ENCODE measurements at places on chromosomes 12 and 14.

DNA sequence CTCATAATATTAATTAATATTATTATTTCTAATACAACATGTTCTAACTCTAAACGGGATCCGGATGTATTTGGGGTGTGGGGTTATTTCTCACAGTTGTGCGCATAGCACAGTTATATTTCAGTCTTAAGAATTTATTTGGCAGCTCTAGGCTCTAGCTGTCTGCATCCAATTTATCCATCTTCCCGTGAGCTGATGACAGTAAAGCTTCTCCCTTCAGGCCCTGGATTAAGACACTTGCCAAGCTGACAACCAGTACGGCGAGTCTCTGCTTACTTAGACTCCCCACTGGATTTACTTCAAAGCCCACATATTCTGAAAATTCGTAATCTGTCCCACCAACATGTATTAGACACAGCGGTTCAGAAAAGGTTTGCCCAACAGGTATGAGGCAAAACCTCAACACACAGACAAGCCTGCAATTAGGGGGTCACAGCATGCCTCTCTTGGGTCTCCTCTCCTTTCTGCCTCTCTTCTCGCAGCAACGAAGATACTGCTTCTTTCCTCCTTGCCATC is 232.9 kb upstream of the TMTC1 start:
- DNase-seq, result no peak

- DNase-seq, result no peak
Observed at GRCh38 chr14:25049093-25049567, 817 bp downstream of the STXBP6 start.

- DNase-seq, result no peak
Observed at GRCh38 chr14:102652194-102652593, 59.7 kb downstream of the RCOR1 start.

DNA sequence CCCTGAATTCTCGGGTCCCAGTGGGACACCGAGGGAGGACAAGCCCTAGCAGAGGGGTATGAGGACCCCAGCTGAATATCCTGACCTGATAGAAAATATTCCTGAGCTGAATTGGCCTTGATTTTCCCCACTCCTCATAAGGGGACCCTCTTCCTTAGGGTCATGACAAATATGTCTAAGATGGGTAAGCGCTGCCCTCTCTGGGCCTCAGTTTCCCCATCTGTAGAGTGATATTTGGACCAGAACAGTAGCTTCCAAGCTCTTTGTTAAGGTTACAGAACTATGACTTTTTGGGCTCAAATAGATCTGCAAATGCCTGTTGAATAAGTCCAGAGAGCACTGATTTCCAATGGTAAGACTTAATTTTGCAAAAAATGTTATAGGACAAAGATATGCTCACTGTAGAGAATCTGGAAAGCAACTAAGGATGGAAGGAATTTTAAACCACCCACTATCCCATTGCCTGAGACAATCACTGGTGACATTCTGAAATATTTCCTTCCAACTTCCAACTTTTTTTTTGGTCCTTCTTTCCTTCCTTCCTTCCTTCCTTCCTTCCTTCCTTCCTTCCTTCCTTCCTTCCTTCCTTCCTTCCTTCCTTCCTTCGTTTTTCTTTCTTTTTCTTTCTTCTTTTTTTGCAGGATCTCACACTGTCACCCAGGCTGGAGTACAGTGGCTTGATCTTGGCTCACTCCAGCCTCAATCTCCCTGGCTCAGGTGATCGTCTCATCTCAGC is 32.0 kb downstream of the MYL2 start:
- no peak for DNase-seq

DNA sequence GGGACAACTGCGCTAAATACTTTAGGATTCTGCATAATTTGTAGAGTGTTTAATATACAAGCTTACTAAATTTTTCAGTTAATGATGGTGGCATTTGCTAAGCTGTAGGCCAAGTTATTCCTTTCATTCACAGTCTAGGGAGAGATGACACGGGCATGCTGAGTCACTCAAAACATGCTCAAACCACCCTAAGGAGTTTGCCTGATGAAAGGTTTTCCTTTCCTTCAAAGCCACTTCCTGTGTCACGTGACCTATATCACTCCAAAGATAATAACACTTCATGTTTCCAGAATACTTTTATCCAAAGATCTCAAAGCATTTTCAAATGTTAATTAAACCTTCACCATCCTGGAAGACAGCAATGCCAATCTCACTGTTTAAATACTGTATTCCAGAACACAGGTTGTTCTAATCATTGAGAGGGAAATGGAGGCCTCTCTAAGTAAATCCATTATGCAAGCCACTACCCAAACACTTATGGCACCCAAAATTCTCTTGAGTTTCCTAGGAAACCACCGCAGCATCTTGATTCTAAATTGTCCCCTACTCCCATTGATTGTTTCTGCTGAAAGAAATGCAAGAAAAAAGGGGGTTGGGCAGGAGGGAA is 207.0 kb upstream of the CDKN3 start:
- no peak for DNase-seq

DNA sequence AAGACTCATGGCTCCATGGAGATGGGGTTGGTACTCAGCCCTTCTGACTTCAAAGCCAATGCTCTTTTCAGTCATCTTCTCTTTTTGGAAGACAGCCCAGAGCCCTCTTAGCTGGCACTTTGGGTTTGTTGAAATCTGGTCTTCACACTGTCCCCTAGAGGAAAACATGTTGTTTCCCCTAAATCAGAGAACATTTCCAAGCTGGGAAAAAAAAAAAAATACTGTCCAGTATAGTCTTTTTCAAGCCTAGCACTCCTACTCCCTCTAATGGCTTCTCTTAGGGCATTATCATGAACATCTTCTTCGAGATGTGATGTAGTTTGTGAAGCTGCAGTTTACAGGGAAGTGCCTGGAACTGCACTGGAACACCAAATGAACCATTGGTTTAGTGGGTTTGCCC is 3.0 kb upstream of the ZC3H14 start:
- no peak for DNase-seq

DNA sequence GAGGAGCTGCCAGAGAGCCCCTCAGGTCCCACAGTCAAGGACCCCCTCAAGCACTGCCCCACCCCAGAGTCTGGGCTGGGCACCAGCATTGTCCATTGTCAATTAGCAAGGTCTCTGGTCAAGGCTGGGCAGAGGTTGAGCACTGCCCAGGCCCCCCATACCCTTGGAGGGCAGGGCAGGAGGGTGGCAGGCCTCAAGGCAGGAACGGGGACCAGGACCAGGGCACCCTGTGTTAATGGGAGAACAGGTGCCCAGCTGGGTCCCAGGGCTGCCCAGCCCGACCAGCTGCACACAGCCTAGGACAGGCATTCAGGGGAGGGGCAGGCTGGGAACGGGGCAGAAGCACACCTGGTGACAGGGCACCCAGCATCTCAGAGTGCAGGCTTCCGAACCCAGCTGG is 18.4 kb downstream of the SIVA1 start:
- no peak for DNase-seq

DNA sequence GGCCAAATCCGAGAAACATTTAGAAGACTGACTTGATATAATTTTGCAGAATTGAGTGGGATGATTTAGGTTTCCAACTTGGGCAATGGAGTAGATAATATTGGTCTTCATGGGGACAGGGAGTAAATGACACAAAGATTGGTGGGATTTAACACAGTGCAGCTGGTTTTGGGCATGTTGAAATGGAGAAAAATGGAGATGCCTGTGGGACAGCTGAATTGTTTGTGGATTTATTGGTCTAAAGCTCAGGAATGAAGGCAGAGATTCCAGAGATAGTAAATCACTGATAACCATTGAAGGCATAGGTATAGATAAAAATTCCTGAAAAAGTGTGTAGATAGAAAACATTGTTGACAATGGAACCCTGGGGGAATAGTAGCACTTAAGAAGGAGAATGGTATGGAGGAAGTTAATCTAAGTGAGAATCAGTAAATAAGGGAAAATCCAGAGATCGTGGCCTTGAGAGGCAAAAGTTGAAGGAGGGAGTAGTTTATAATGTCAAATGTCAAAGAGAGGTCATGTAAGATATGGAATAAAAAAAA is 120.9 kb upstream of the ATP2B1 start:
- DNase-seq, result no peak

DNA sequence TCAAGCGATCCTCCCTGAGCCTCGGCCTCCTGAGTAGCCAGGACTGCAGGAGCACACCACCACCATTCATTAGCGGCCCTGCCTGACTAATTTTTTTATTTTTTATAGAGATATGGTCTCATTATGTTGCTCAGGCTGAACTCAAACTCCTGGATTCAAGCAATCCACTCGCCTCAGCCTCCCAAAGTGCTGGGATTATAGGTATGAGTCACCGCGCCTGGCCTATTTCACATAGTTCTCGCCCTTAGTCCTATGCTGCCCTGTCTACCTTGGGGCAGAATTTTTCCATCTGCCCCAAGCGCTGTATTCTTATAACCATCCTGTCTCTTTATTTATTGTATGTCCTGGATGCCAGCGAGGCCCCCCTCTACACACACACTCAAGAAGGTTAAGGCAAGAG is 50.9 kb upstream of the BCL2L14 start:
- no peak for DNase-seq

GRCh38 chr12:75154388-75154787 is 55.3 kb downstream of the KCNC2 start:
- no peak for DNase-seq

GRCh38 chr12:104742551-104743201 is 215.4 kb downstream of the SLC41A2 start:
- DNase-seq, result no peak

- DNase-seq, result no peak
Observed at GRCh38 chr12:111420494-111420893, 14.8 kb downstream of the SH2B3 start.

- no peak for DNase-seq
Observed at GRCh38 chr14:102085488-102085887, 1.4 kb downstream of the HSP90AA1 start.

DNA sequence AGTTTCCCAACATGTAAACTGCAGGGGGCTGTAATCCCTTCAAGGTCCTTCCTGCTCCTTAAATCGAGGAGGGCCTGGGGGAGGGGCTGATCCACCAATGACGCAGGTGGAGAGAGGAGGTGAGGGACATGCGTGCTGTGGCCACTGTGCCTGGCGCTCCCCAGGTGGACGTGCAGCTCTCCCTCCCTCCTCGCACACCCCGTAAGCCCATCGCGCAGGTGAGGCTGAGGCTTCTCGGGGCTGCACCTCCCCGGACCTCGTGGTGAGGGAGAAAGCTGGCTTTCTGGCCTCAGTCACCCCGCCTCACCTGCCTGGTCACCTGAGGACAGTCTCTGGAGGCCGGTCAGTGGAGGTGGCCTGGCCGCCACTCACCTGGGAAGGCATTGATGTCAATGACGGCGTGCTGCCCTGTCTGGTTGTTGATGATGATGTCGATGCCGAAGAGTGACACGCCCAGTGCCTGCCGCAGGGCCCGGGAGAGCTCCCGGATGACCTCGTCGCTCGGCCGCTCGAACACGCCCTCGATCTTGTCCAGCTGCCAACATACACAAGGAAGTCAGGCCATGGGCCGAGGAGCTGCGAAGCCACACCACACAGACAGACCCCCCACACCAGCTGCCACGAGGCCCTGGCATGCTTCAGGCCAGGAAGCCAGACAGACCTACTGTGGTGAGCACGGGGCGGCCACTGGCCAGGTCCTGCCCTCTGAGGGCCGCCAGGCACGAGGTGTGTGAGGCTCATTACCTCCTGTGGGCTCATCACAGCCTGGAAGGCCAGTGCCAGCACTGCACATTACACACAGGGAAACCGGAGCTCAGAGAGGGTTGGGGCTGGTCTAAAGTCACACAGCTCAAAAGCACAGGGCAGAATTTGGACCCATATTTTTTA is 23.3 kb downstream of the CHGA start:
- DNase-seq, result no peak

GRCh38 chr12:56124133-56124532 is 3.9 kb upstream of the ESYT1 start:
- no peak for DNase-seq

- no peak for DNase-seq
Observed at GRCh38 chr12:53868511-53868986, 70.1 kb upstream of the HOXC13 start.

GRCh38 chr12:44875954-44876543 is at the start of gene NELL2:
TSS of gene NELL2 (minus strand) at chr12:44876315. CDS start at chr12:44875869, 446 bp downstream.
- peak; percentile 46 for DNase-seq

- DNase-seq, result no peak
Observed at GRCh38 chr12:33587784-33588712, 148.4 kb upstream of the SYT10 start.

DNA sequence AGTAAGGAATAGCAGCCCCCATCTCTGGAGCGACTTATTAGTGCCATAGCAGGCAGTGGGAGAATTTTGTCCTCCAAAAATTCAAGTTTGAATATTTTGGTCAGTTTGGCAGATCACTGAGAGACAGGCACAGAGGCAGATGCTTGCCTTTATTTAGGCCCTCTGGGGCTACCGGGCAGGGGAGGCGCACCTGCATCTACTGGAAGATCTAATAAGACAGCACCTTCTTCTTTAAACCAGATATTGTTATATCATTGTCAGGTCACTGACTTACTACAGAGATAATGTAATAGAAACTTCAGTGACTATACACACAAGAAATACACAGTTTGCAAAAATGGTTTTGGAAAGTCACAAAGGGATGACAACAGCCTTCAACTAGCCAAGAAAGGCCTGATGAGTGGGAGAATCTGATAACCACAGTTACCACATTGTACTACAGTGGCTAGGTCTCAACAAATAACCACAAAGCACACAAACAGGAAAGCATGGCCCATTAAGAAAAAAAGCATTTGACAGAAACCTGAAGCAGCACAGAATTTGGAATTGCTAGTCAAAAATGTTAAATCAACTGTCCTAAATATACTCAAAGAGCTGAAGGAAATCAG is 56.8 kb downstream of the CDK17 start:
- no peak for DNase-seq

GRCh38 chr12:56713345-56713744 is 11.8 kb downstream of the NACA start:
- DNase-seq, result no peak

GRCh38 chr12:58919231-58920101 is 838 bp downstream of the LRIG3 start:
- DNase-seq, result no peak

Data from stimulated activated CD4-positive, alpha-beta T cell treated with anti-CD3 and anti-CD28 coated beads, Interleukin-1b, Interleukin-23, amount 100 ng/mL, for 4 hours (primary cell).